AG04449 (cell line): ENCODE measurements at places on chromosomes 12 and 14.

DNA sequence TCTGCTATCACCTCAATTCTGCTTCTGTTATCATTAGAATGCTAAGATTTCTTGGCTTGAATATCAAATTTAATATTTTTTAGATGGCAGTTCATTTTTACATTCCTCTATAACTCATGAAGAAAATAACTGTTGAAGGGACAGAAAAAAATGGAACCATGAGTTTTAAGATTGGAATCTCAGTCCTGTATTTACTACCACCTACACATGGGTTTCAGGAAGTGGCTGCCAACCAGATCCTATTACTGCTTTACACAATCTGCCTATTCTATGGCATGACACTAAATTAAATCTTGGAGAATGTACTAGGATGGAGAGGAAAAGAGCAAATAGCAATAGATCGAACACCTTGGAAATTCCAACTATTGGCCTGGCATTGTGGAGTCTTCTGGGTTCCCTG is 140.8 kb downstream of the DUSP6 start:
- DNase-seq, result no peak

- no peak for DNase-seq
Observed at GRCh38 chr12:68001486-68002466, 12.5 kb downstream of the IFNG-AS1 start.

GRCh38 chr14:60975551-60975950 is 5.3 kb downstream of the TRMT5 start:
- no peak for DNase-seq

DNA sequence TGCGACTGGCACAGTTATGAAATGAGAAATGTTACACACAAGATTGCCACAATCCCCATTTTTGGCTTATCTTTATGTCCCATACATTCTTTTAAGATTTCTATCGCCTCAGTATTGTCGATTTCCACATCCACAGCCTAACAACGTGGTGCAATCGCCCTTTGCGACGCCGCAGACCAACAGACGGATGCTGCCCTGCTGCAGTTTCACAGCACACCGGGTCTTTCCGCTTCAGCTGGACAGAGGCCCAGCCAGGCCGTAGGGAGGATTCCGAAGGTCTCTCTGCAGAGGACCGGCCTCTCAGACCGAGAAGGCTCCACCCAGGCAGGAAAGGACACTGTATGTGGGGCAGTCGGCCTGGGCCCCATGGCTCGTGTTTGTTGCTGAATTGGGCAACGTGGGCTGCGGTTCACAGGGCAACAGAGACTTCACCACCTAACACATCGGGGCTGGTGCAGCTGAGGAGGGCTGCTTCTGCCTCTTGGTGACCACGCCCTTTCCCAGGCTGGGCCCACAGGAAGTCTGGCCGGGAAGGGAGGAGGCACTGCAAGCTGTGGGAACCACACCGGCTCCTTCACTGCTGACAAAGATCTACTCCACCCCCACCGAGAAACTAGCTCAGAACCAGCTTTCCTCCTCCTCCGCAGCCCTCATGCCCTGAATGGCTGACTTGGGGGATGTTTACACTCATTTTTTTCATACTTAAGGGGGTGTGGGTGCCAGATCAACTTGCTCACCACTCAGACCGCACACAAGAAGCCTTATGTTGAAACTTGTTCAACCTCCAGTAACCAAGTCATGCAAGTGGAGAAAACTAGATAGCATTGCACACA is 32.9 kb upstream of the MDM1 start:
- peak; percentile 98 for DNase-seq

GRCh38 chr14:57823015-57823660 is 42.8 kb downstream of the SLC35F4 start:
- no peak for DNase-seq

DNA sequence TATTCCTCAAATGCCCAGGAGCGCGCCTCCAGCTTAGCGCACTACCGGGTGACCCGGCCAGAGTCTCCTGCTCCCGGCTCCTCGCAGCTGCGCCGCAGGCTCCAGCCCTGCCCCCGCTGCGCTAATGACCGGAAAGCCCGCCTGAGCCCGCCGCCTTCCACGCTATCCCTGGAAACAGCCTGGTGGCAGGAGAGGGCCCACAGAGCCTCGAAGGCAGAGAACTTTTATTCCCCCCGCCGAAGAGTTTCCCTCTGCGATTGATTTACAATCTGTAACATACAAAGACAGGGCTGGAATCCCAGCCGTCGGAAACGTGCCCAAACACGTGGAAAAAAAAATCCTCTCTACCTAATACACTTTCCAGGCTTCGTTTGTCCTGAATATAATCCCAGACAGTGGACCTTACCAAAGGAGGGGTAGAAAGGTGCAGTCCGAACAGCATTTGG is 1.5 kb downstream of the COL2A1 start:
- no peak for DNase-seq

- no peak for DNase-seq
Observed at GRCh38 chr14:85090681-85091080, 439.3 kb upstream of the FLRT2 start.

GRCh38 chr14:77605392-77605972 is 11.0 kb downstream of the SPTLC2 start:
- DNase-seq, result no peak

DNA sequence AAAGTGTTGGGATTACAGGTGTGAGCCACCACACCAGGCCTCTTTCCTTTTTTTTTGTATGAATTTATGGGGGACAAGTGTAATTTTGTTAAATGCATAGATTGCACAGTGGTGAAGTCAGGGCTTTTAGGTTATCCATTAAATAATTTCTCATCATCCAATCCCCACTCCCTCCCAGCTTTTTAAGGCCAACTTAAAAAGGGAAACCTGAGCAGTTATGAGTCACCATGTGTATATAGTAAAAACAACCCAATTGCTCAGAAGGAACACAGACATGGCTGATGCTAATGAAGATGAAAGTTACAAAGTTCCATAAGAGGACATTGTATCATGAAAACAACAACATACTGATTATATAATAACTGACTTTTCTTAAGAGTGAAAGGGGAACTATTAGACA is 25.6 kb upstream of the ARID2 start:
- no peak for DNase-seq

DNA sequence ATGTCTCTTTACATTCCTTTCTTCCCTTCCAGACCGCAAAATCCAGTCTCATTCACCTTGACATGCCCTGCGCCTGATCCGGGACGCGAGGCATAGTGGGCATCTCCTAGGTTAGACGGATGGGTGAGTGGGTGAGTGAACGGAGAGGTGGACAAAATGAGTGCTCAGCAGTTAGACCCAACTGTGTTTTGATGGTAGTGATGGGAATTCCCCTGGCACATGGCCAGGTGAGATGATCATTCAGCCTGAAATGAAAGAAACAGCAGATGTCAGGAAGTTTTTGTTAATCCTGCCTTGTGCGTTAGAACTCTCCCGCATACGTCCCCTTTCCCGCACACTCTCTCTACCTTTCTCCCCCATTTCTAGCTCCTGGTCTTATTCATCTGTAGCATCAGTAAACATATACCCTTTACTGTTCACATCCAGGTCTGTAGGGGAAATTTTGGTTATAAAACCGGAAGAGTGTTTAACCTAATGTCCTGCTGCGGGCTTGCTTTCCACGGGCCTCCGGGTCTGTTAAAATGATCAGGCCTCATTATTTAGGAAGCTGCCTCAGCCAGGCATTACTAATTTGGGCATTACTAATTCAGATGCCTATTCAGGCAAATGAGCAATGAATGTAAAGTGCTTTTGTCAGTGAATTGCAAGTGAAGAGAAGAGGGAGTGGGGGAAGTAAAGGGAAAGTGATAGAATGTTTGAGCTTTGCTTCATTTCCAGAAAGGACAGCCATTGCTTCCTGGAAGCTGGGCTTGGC is 172.8 kb downstream of the ETV6 start:
- DNase-seq, result no peak

- no peak for DNase-seq
Observed at GRCh38 chr12:132168311-132169031, 24.2 kb downstream of the NOC4L start.

- no peak for DNase-seq
Observed at GRCh38 chr14:99674064-99674650, 9.9 kb upstream of the CYP46A1 start.

DNA sequence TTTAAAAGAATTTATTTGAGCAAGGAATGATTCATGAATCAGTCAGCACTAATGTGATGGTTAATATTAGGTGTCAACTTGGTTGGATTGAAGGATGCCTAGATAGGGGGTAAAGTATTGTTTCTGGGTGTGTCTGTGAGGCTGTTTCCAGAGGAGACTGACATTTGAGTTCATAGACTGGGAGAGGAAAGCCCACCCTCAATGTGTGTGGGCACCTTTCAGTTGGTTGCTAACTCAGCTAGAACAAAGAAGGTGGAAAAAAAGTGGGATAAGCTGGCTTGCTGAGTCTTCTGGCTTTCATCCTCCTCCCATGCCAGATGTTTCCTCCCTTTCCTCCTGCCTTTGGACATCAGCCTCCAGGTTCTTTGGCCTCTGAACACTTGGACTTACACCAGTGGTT is 47.2 kb downstream of the TESPA1 start:
- no peak for DNase-seq

- no peak for DNase-seq
Observed at GRCh38 chr14:104588066-104588857, 8.7 kb downstream of the C14orf180 start.

DNA sequence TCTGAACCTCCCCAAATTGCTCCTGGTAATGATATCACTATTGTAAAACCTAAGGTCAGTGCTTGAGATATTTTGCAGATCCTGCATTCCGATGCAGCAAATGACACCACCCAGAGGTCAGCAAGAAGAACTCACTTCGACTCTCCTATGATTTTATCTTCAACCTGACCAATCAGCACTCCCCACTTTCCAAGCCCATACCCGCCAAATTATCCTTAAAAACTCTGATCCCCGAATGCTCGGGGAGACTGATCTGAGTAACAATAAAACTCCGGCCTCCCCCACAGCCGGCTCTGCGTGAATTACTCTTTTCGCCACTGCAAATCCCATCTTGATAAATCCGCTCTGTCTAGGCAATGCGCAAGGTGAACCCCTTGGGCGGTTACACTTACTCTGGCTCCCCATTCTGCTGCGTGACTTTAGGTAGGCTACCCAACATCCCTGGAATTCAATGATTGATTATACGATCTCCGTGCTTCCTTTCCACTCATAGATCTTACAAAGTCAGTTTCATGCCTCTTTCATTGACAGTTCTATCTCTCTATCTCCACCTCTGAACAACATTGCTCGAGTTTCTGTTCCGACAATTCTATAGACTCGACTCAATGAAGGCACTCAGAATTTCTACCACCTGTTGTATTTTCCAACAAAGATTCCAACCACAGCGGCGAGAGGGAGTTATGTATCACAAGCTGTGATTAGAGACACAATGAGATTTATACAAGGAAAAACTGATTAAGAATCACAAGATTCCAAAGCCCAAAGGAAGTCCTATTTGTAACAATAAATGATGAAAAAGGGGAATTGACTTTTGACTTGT is 939 bp downstream of the NPC2 start:
- DNase-seq, result no peak

DNA sequence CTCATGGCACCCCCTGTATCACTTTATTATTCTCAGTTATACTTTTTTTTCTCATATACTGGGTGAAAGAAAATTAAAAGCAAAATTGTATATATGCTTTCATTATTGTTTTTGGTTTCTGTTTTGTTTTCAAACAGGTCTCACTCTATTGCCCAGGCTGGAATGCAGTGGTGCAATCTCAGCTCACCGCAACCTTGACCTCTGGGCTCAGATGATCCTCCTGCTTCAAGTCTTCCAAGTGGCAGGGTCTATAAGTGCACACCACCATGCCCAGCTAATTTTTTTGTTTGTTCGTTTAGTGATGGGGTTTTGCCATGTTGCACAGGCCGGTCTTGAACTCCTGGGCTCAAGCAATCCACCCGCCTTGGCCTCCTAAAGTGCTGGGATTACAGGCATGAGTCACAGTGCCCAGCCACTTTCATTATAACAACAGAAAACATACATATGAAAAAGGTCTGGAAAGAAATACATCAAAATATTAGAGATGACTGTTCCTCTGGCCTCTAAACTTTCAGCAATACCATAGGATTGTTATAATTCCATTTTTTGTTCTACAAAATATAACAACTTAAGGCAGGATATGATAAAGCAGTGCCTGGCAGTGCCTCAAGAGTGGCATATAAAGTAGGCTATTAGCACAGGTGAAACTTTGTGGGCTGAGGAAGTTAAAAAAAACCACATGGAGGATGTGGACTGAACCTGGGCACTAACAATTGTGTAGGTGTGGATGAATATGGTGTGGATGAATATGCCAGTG is 5.8 kb upstream of the NTN4 start:
- no peak for DNase-seq

GRCh38 chr14:93369713-93370266 is 22.8 kb downstream of the COX8C start:
- DNase-seq, result no peak

- DNase-seq, result no peak
Observed at GRCh38 chr14:20866963-20867362, 24.2 kb upstream of the RNASE3 start.

DNA sequence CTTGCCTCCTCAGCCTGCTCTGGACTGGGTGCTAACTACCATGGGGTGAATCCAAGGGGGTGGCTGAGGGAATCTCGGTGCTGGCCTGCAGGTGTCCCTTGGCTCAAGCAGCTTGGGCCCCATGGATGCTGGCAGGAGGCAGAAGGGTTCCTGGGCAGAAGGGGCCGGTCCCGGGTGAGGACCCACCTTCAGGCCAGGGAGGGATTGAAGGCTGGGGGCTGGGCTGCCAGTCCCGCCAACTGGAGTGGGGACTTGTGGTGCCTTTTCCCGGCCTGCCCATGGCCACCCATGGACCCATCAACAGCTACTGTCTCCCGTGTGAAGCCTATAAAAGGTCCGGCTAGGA is 550.1 kb downstream of the SLC6A15 start:
- DNase-seq, result no peak

GRCh38 chr12:129127211-129127610 is 273.9 kb downstream of the GLT1D1 start:
- no peak for DNase-seq

DNA sequence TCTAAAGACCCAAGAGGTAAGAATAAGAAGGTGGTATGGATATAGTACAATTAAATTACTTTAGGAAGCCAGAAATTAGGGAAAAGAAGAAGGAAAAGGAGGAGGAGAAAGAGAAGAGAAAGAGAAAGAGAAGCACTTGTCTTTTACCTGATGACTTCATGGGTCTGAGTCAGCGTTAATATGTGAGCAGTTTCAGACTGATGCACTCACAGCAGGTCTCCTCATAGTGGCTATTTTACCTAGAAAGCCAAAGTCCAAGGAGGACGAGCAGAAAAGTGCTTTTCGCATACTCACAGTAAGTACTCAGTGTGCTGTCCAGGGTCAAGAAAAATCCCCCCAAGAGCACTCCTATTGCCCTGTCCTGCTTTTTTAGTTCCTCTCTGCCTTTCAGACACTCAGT is 222.1 kb downstream of the C12orf42 start:
- no peak for DNase-seq

DNA sequence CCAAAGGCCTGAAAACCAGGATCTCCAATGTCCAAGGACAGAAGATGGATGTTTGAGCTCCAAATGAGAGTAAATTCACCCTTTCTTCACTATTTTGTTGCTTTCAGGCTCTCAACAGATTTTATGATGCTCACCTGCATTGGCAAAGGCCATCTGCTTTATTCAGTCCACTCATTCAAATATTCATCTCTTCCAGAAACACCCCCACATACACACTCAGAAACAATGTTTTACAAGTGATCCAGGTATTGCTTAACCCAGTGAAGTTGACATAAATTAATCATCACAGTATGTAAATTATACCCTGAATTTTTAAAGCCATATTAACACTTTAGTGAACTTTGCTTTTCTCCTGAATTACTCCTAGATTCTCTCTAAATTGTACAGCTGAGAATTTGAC is 63.3 kb downstream of the DUSP6 start:
- DNase-seq, result no peak
